ENCODE measurements at places on chromosomes 5 and 9. TPM values are rescaled to one million over a fixed set of nuclear protein-coding genes. Genes with fewer than 3 reads are reported as not detected.

Gene IFNE
- total RNA-seq, result 0.76 TPM

Gene EIF4EBP3
- total RNA-seq, result 6.4 TPM

Gene LCN9
- total RNA-seq, result not detected

Gene NR2F1
- not detected for total RNA-seq

Gene DNM1
- 0.27 TPM for total RNA-seq

Gene BTNL3
- not detected for total RNA-seq

Gene PTGES
- total RNA-seq, result 6.2 TPM

Gene GABRA6
- total RNA-seq, result not detected

Gene SOX30
- total RNA-seq, result not detected

Gene VAV2
- total RNA-seq, result 22.5 TPM

Gene DAB2IP
- 28.8 TPM for total RNA-seq

Gene NKD2
- not detected for total RNA-seq

Gene GFI1B
- not detected for total RNA-seq

Gene SPOCK1
- 30.3 TPM for total RNA-seq

Gene KCTD16
- total RNA-seq, result 0.04 TPM

Gene ACSL6
- 0.39 TPM for total RNA-seq

Gene OR1J2
- not detected for total RNA-seq

Gene MED10
- total RNA-seq, result 36.6 TPM

Gene RNF224
- total RNA-seq, result 0.15 TPM

Gene PCDHB6
- not detected for total RNA-seq

All from hair follicular keratinocyte (primary cell).